ENCODE measurements at places on chromosomes 4 and X.

- DNase-seq: no peak
These were observed 21.6 kb upstream of the FGG start for GRCh38 chr4:154634058-154634457.

GRCh38 chrX:146224442-146224841 is 406.8 kb downstream of the SLITRK2 start:
- no peak for DNase-seq

DNA sequence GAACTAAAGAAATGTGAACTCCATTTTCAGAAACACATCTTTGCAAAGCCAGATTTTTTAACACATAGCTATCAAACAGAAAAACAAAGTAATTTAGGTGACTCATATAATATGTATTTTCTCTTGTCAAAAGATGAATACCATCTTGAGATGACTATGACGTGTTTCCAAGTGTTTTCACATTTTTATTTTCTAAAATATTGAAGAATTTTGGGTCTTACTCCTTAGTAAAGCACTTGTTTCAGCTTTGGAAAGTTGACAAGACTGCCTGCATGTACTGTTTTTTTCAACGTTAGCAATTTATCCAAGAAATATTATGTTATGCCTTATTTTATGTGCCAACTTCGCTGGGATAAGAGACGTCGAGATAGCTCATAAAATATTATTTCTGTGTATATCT is 733.9 kb upstream of the EPHA5 start:
- no peak for DNase-seq

GRCh38 chrX:128438082-128438481 is 385.9 kb upstream of the ACTRT1 start:
- DNase-seq: no peak

DNA sequence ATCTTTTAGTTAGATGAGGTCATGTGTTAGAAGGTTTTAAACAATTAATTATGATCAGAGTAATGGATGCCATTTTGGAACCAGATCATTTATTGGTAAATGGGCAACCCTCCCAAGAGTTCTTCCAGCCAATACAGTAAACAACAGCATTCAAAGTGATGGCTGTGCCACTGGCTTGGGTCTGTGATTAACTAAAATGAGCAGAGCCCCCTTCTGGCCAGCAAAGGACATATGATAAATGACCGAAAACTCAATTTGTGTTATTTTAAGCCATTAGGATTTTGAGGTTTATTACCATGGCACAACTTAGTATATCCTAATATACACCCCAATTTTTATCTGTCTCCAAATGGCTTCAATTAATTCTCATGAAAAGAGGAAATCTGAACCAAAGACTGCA is 90.8 kb upstream of the NPFFR2 start:
- no peak for DNase-seq

- no peak for DNase-seq
These were observed 897 bp downstream of the PNMA6F start for GRCh38 chrX:153320555-153321184.
